ENCODE measurements at places on chromosomes 6 and 20.

GRCh38 chr6:96886519-96886918 is 11.2 kb downstream of the NDUFAF4 start:
- no peak for DNase-seq

GRCh38 chr6:88048578-88048977 is 937 bp downstream of the SPACA1 start:
- no peak for DNase-seq

GRCh38 chr6:88143421-88144157 is 22.6 kb downstream of the CNR1 start:
- no peak for DNase-seq

DNA sequence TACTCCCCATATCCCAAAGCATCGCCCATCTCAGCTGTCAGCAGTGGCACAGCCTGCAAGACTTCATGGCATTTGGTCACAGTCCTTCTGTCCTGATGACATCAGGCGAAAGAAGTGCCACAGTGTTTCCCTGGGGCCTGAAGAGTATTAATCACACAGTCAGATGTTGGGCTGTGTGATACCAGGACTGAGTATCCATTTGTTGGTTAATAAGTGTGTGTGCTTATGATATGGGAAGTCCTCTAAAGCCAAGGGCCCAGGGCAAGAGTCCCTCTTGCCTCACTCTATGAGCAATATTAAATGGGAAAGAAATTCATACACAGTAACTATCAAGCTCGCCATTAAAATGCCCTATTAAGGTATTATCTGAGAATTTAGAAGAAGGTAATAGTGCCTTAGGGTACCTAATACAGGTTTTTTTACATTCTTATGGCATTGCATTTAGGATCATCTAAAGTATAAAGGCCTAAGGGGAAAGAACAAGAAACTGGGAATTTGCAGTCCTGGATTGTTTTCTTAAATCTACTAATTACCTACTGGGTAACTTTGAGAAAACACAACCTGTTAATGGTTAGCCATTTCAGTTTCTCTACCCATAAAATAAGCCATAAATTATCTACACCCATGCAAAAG is 204.1 kb upstream of the PREP start:
- DNase-seq: no peak

DNA sequence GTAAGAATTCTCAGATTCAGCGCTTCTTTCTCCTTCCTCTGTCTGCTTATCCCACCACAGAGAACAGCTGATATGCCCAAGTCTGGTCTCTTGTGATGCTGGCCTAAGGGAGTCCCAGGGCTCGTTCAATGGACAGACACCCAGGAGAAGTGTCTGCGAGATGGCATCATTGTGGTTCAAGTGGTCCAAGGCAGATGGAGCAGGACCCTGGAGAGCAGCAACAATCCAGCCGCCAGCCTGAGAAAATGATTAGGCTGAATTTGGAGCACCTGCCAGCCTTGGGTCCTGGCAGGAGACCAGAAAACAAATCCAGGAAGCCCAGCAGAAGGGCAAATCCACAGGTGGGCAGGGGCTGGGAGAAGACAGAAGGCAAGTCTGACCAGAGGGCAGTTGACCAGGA is 145.8 kb downstream of the PTPRT start:
- no peak for DNase-seq

- DNase-seq: no peak
Measured at GRCh38 chr20:5741089-5741488, 9.1 kb upstream of the SHLD1 start.

GRCh38 chr6:159919011-159919511 is 28.3 kb downstream of the MAS1 start:
- no peak for DNase-seq

DNA sequence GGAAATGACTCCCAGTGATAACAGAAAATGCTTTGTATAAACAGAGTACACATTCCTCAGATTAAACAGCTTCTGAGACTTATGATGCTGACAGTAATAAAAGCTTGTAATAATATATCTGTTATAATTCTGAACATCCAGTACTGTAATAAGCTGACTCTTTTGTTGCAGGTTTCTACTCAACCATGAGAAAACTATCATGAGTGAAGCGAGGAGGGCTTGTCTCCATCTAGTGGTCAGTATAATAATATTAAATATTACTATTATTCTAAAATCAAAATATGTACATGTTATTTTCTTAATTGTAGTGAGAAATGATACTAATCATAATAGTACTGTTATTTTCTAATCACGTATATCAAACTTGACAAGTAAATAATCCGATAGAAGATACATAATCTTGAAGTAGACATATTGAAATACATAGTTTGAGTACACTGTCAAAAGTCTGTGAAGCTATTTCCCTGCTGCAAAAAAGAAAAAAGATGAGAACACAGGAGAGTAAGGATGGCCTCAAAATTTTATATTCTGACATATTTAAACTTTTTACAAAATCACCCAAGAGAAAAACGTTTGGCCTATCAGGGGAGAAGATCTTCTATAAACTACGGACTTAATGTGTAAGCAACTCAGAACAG is 183.1 kb downstream of the MOXD1 start:
- no peak for DNase-seq

- DNase-seq: no peak
Measured at GRCh38 chr20:835608-836045, 2.1 kb downstream of the FAM110A start.

DNA sequence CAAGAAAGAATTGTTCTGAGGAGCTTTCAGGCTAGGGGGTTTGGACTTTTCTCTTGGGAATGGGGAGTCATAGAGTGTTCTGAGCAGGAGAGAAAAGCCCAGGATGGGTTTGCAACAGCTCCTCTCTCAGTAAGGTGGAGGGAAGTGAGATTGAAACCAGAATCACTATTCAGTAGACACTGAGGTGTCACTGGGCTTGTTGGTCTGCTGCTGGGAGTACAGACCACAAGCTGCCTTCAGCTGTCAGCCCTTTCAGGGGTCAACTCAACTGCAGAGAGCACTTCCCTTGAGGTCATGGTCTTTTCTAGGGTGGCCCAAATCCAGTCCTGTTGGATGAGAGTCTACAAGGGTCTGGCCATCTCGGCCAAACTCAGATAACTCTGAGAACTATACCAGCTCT is 12.9 kb upstream of the FOXA2 start:
- DNase-seq: no peak

DNA sequence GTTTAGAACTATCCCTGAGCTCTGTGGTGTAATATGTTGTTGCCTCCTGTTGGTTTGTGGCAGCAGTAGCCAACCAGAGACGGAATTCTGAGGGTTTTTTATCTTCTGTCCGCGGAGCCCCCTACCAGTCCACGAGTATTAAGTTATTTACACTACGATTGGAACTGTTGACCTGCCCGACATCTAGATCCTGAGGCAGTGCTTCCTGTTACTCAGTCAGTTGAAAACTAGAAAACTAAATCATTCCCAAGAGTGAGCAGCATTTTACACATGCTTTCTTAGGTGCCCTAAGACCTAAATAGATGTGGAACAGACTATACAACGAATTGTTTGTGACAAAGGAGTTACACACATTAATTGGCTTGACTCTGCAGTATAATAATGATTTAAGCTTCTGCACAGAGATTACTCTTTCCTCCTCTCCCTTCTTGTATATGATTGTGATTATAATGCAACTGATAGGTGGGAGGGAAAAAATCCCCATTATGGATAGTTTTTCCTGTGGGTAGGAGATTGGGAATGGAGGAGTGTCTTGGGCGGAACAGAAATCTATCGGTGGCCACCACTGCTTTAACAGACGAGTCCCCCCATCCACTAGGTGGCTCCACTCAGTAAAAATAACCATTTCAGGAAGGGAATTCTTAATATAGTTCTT is 1.7 kb downstream of the LOC128125822 start:
- peak; percentile 42 for DNase-seq

DNA sequence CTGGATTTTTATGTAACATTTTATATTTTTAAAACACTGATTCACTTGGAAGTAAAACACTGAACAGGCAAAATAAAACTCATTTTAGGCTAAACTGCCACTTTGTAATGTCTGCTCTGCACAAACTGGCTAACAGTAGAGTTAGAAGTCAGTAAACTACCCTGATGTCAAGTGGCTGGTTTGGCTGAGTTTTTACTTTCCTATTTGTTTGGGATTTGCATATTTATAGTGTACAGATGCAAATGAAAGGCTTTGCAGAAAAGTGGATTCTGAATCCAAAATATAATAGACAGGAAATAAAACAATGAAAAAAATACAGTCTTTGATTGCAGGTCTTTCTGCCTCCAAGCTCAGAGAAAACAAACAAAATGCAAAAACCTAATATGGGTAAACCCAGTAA is 213.1 kb downstream of the CDH26 start:
- DNase-seq: no peak

- no peak for DNase-seq
Measured at GRCh38 chr20:33320006-33320405, 37.0 kb downstream of the BPIFB1 start.

- DNase-seq: no peak
Measured at GRCh38 chr20:51126337-51126736, 103.4 kb upstream of the KCNG1 start.

DNA sequence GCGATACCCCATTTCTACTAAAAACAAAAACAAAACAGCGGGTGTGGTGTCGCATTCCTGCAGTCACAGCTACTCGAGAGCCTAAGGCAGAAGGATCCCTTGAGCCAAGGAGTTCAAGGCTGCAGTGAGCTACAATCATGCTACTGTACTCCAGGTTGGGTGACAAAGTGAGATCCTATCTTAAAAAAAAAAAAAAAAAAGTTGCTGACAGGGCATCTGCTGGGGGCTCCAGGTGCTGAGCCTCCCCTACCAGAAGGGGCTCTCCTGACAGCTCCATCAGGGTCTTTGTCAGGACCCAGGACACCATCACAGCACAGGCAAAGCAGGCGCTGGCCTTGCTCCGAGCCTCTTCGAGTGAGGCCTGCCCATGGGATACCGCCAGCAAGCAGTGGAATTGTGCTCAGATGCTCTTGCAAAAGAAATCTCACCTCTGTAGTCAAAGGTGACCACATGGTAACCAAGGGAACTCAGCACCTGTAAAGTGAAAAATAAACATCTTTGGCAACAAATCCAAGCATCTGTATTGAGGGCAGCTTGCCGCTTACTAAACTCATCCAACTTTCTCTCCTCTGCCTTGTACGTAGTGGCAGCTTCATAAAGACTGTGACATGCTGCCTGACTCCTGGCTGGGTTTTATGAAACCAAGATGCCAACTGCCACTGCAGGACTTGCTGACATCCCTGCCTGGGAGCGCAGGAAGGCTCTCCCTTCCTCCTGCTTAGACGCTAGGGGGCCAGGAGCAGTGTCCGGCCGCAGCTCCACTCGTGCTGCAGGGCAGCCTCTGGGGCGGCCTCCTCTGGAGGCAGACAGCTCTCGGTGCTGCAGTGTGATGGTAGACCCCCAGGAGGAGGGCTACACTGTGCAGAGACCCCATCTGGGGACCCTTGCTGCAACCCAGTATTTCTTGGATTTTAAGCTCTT is 66.9 kb downstream of the PYGB start:
- DNase-seq: no peak

- DNase-seq: no peak
Measured at GRCh38 chr20:982754-983153, 19.4 kb downstream of the RSPO4 start.

- no peak for DNase-seq
Measured at GRCh38 chr20:57481281-57481711, 43.6 kb downstream of the CTCFL start.

DNA sequence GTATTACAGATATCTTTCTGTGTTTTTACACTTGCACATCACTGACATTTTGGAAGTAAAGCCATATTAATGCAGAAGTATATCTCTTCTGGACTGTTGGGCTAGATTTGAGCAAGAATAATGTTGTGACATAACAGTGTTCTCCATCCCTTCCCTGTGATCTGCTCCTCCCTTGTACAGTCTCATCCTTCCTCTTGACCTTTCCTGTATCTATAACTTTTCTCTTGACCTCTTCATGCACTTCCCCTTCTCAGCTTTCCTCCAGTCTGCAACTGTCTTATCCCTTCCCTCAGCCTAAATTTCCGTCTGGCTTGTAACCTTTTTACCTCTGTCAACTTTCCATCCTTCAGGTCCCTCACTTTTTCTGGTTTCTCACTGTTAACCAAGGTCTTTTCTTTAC is 29.8 kb downstream of the NCOA3 start:
- no peak for DNase-seq

GRCh38 chr6:86203044-86203443 is 560.4 kb upstream of the SYNCRIP start:
- DNase-seq: no peak

DNA sequence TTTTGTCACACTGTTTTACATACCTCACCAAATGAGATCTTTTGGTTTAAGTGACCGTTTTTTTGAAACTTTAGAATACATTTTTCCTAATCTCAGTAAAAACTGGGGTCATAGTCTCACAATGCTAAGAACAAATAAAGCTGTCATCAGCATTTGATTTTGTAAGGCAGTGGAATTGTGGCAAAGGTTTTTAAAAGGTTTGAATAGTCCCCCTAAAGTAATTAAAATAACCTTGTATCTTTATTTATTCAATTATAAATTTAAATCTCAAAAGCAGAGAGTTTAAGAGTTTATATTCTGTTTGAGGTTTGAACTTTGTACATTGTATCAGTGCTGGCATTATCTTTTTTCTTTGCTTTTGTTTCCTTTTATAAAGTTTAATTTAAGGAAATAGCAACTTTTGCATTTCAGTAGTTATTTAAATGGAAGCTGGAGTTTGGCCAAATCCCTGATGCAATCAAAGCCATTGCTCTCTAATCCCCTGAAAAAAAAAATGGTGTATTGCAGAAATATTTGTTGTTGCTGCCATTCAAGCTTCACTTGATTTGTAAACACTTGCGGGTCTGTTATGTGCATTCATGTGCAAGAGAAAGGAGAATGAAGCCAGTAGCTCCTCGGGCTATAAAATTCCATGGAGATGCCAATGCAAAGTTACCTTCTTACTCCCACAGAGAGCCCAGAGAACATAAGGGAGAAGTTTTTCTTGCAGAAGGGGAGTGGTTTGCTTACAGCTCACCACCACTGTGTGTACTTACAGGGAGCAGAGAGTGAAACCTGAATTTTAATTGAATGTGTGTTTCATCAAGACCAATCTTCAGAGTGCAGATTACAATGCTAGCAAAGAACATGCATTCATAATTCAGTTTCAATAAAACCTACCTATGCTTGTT is 391.8 kb downstream of the ARHGAP18 start:
- DNase-seq: no peak

- DNase-seq: no peak
Measured at GRCh38 chr6:118750143-118750542, 98.8 kb upstream of the CEP85L start.

- no peak for DNase-seq
Measured at GRCh38 chr6:163327921-163328320, 86.6 kb upstream of the QKI start.

DNA sequence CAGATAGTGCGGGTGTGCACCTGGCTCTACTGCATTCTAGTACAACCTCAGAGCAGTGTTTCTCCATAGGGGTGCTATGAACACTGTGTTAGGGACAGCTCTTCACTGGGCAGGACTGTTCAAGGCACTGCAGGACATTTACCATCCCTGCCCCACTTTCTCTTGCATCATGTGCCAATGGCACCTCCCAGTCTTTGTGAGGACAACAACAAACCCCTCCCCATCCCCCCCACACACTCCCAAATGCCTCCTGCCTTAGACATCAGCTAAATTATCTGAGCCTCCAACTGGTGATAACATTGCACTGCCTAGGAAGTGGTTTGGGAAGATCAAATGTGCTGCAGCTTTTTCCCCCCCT is 98.9 kb downstream of the FYN start:
- DNase-seq: no peak
